T-helper 17 cell (primary cell): ENCODE measurements at places on chromosomes 2 and 18. TPM values are rescaled to one million over a fixed set of nuclear protein-coding genes. Genes with fewer than 3 reads are reported as not detected.

Gene LOXL3
- total RNA-seq, result 0.75 TPM

Gene BOK
- total RNA-seq, result not detected

Gene PSD4
- total RNA-seq, result 141 TPM

Gene PRSS56
- not detected for total RNA-seq

Gene MRPL33
- 38.9 TPM for total RNA-seq

Gene GCKR
- not detected for total RNA-seq

Gene COL4A3
- total RNA-seq, result 0.23 TPM

Gene CFAP65
- not detected for total RNA-seq

Gene CNRIP1
- total RNA-seq, result not detected

Gene AKAIN1
- not detected for total RNA-seq

Gene ST8SIA5
- 0.34 TPM for total RNA-seq

Gene CIB4
- total RNA-seq, result not detected

Gene APOB
- not detected for total RNA-seq

Gene SAG
- total RNA-seq, result 0.10 TPM
